Left ventricle myocardium inferior (tissue), 1 donor: ENCODE measurements at places on chromosomes 5 and 9. TPM values are rescaled to one million over a fixed set of nuclear protein-coding genes. Genes with fewer than 3 reads are reported as not detected.

GABRG2 gene
- total RNA-seq: not detected

PRRC1 gene
- total RNA-seq: 19.6 TPM

SLC34A3 gene
- not detected for total RNA-seq

PCDHB6 gene
- 0.14 TPM for total RNA-seq

BTNL3 gene
- total RNA-seq: not detected

CDC25C gene
- total RNA-seq: not detected

EPB41L4B gene
- total RNA-seq: 13.9 TPM

PCDHGA12 gene
- 4.8 TPM for total RNA-seq

UHRF2 gene
- 14.1 TPM for total RNA-seq

F2RL1 gene
- 2.0 TPM for total RNA-seq

PCDHGA7 gene
- 5.8 TPM for total RNA-seq

CCDC183 gene
- total RNA-seq: 2.1 TPM

ALAD gene
- 75.6 TPM for total RNA-seq

BARX1 gene
- not detected for total RNA-seq

HTR1A gene
- total RNA-seq: not detected

AGXT2 gene
- not detected for total RNA-seq

PCDHA10 gene
- 0.05 TPM for total RNA-seq

CAMSAP1 gene
- total RNA-seq: 20.0 TPM

CDH9 gene
- total RNA-seq: not detected

RLN2 gene
- 0.44 TPM for total RNA-seq

CCNI2 gene
- total RNA-seq: 0.08 TPM

OSMR gene
- total RNA-seq: 11.7 TPM

HRH2 gene
- total RNA-seq: 47.7 TPM

GNA14 gene
- total RNA-seq: 2.2 TPM

PALM2AKAP2 gene
- 90.2 TPM for total RNA-seq

C9 gene
- total RNA-seq: not detected

PTGS1 gene
- total RNA-seq: 6.7 TPM

PNPLA7 gene
- 9.0 TPM for total RNA-seq

PCDHGB4 gene
- 4.2 TPM for total RNA-seq

GPR151 gene
- total RNA-seq: not detected

NXNL2 gene
- 0.30 TPM for total RNA-seq

RAB3C gene
- total RNA-seq: 1.2 TPM

IL9 gene
- not detected for total RNA-seq

MEIKIN gene
- not detected for total RNA-seq

ZFP37 gene
- 1.0 TPM for total RNA-seq

BTNL9 gene
- total RNA-seq: 38.5 TPM

PTPRD gene
- 15.6 TPM for total RNA-seq

PCDHGA9 gene
- total RNA-seq: 3.9 TPM

FBXW2 gene
- total RNA-seq: 41.3 TPM

RNF20 gene
- 55.4 TPM for total RNA-seq

ADAMTSL2 gene
- total RNA-seq: 6.0 TPM

PRSS3 gene
- total RNA-seq: not detected

C9orf57 gene
- not detected for total RNA-seq

HCN1 gene
- total RNA-seq: 0.14 TPM

INSL4 gene
- total RNA-seq: not detected

HK3 gene
- total RNA-seq: 3.5 TPM

CD14 gene
- 26.2 TPM for total RNA-seq

KCNV2 gene
- not detected for total RNA-seq

PCDHB11 gene
- 0.77 TPM for total RNA-seq

FAM53C gene
- total RNA-seq: 26.7 TPM

C5orf47 gene
- 0.08 TPM for total RNA-seq

CDHR2 gene
- total RNA-seq: 0.33 TPM

PHF19 gene
- 13.0 TPM for total RNA-seq

CDKN2B-AS1 gene
- total RNA-seq: 0.30 TPM
